ENCODE measurements at places on chromosomes 2 and 18.

DNA sequence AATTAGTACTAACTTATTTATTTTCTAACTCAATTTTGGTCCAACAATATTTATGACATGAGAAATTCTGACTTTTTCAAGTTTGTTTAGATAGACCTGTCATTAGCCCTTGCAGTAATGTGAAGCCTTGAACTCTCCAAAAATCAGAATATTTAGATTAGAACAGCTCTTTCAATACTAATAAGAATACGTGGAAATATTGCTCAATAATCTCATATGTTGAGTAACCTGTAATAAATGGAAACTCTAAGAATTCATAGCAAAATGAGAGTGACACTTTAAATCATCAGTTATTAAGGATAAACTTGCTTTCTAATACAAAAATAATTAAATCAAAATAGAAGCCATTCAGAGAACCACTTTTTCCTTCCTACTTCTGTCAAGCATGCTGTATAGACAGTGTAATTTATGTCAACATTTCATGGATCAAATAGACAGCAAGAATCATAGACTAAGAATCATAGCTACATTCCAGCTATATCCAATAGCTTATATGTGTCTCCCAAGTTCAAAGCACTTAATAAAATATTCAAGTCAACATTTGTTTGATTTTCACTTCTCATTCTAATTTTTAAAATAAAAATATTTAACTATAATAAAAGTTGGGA is 710.3 kb upstream of the SOX11 start:
- DNase-seq, result no peak

GRCh38 chr2:183267148-183267827 is 143.0 kb downstream of the NUP35 start:
- DNase-seq, result no peak

DNA sequence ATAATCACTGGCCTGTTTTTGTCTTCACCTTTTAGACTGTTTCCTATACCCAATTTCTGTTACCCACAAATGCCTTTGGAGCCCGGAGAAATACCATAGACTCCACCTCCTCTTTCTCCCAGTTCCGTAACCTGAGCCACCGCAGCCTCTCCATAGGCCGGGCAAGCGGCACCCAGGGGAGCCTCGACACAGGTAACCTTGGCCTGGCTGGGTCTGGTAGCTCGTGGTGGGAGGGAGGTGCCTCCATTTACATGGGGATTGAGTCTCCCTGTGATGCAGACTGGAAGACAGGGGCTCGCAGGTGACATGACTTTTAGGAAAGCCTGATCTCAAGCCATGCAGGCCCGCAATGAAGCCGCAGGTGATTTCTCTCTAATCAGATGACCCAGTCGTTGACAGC is 100.6 kb downstream of the CABLES1 start:
- no peak for DNase-seq

DNA sequence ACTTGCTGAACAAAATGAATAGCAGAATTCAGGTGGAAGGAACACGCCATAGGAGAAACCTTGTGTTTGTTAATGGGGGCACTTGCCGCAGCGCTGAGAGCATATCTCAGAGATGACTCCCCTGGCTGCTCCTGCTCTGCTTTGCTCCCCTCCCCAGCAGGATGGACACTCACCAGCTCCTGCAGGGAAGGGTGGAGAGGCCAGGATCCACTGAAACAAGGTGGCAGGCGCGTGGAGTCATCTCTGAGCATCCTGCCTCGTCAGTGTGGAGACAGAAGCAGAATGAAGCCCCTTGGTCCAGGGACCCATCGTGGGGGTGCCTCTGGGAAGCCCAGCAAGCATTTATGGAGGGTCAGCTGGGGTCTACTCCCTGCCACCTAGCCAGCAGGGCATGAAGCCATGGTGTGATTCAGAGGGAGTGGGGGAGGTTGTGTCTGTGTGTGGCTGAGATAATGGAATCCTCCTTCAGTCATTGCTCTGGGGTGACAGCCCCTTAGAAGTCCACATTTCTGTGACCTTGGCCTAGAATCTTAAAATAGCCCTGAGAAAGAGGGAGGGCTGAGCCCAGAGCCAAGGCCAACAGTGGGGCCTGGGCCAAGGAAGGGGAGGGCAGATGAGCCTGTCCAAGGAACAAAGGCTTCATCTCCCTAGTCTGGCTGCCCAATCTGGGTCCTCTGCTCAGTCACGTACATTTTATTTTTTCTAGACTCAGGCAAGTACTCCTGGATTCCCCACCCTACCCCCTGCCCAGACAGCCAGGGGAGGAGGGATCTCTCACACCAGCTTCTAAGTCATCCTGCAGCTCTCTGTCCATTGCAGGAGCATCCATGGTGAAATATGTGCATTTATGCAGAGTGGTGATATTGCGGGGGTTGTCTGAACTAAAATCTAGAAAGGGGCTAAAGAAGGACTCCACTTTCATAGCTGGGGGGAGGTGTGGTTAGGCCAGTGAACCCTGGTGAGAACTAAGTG is 215.4 kb downstream of the ZBTB7C start:
- DNase-seq, result no peak

DNA sequence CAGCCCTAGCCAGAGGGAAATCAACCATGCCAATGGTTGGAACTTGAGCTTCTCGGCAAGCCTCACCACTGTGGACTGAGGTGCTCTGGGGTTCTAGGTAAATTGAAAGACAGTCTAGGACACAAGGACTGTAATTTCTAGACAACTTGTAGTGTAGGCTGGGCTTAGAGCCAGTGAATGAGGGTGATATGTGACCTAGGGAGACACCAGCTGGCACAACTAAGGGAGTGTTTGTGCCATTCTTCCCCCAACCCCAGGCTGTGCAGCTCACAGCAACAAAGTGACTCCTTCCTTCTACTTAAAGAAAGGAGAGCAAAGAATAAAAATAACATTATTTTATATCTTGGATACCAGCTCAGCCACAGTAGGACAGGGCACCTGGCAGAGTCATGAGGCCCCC is 1690.7 kb upstream of the TMEFF2 start:
- DNase-seq, result no peak

GRCh38 chr2:56127463-56128152 is 56.2 kb upstream of the CCDC85A start:
- DNase-seq, result no peak

DNA sequence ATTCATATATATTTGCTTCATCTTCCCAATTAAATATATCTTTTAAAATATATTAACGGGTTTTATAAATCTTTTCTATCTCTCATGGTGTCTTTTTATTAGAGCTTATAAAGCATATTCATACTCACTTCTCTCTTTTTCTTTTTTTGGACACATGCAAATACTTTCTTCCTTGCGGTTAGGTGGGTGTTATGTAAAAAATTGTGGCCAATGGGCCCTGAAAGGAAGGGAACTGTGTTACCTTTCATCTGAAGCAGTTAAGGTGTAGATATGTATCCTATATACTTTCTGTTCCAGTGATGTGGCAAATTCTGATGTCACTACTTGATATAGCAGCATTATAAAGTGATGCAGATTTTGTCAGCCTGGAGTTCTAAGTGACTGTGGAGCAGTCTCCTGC is 714.5 kb downstream of the PLCL1 start:
- no peak for DNase-seq

DNA sequence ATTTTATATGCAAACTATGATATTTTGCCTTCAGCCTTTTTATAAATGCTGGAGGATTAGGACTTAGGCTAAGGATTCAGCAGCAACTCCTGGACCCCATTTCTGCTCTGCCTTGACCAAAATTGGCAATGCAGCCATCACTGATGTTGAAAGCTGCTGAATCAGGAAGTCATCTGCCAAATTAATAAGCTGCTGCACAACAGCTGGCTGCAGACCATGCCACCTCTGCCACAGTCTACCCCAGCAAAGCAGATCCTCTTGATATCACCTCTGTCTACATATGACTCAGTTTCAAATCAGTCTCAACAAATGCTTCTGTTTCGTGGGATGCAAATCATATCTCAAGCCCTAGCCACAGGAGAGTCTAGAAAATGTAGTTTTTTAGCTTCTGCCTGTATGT is 7.1 kb upstream of the SOS1 start:
- DNase-seq, result no peak

- no peak for DNase-seq
Observed at GRCh38 chr2:170087413-170087793, 90.5 kb upstream of the MYO3B start.

- DNase-seq, result peak; percentile 31
Observed at GRCh38 chr2:174546519-174547506, 50.8 kb downstream of the WIPF1 start.

GRCh38 chr2:156517419-156517818 is 81.2 kb downstream of the GPD2 start:
- no peak for DNase-seq

Measured in HTR-8/SVneo (cell line).